ENCODE measurements at places on chromosomes 7 and 10. TPM values are rescaled to one million over a fixed set of nuclear protein-coding genes. Genes with fewer than 3 reads are reported as not detected.

AKR1C8 gene
- not detected for total RNA-seq

KLF14 gene
- not detected for total RNA-seq

EPHB4 gene
- 22.1 TPM for total RNA-seq

DNA sequence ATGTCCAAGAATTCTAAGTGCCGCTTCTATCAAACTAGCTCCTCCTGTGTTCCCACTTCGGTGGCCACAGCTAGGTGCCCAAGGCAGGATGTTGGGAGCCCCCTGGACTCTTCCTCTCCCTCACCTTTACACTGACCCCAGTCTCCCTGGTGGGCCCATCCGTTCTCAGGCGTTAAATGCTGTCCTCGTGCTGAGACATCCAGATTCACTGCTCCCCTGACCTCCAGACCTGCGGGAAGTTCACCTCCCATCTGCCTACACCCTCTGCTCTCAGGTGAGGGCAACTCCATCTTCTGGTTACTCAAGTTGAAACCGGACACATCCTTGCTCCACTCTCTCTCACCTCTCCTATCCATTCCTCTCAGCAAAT is 114.3 kb downstream of the ARHGAP22 start:
- no peak for DNase-seq

GRCh38 chr10:25130906-25131305 is 43.9 kb upstream of the GPR158 start:
- DNase-seq = no peak
